ENCODE measurements at places on chromosomes 3 and 15.

- H3K27ac ChIP-seq, result no peak overlapping the region
- peak; percentile 53 for DNase-seq
Measured at GRCh38 chr3:33030802-33031201, 66.1 kb downstream of the GLB1 start.

DNA sequence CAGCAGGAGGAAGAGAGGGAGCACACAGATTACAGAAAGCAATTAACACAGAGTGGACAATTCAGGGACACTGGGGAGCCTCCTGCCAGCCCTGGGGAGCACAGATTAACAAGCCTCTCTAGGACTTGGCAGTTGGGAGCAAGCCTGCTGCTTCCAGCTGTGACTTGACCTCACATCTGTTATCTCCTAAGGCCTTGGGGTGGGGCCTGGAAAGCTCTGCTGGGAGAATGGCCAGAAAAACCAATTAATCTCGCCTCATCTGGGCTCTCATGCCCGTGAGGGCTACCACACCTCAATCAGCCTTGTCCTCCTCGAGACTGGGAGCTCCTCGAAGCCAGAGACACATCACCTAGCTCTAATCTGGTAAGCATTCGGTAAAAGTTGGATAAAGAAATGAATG, 39.1 kb downstream of the SEMA5B start:
- no peak for DNase-seq
- H3K27me3 ChIP-seq, result peaks cover 88% of the 10 kb centered on the region
- H3K36me3 ChIP-seq, result no peaks in the 10 kb centered on the region
- H3K4me3 ChIP-seq, result no peak overlapping the region

GRCh38 chr3:178482981-178483380, 53.3 kb upstream of the KCNMB2 start:
- H3K4me1 ChIP-seq, result no peaks in the 10 kb centered on the region
- H3K27ac ChIP-seq, result no peak overlapping the region
- no peaks in the 10 kb centered on the region for H3K27me3 ChIP-seq
- no peak for DNase-seq
- no peak overlapping the region for H3K4me3 ChIP-seq

- H3K36me3 ChIP-seq, result no peaks in the 10 kb centered on the region
- no peak overlapping the region for H3K4me3 ChIP-seq
- no peak overlapping the region for H3K27ac ChIP-seq
- no peaks in the 10 kb centered on the region for H3K4me1 ChIP-seq
- DNase-seq, result no peak
Measured at GRCh38 chr15:39124155-39124552, 456.7 kb upstream of the THBS1 start.

DNA sequence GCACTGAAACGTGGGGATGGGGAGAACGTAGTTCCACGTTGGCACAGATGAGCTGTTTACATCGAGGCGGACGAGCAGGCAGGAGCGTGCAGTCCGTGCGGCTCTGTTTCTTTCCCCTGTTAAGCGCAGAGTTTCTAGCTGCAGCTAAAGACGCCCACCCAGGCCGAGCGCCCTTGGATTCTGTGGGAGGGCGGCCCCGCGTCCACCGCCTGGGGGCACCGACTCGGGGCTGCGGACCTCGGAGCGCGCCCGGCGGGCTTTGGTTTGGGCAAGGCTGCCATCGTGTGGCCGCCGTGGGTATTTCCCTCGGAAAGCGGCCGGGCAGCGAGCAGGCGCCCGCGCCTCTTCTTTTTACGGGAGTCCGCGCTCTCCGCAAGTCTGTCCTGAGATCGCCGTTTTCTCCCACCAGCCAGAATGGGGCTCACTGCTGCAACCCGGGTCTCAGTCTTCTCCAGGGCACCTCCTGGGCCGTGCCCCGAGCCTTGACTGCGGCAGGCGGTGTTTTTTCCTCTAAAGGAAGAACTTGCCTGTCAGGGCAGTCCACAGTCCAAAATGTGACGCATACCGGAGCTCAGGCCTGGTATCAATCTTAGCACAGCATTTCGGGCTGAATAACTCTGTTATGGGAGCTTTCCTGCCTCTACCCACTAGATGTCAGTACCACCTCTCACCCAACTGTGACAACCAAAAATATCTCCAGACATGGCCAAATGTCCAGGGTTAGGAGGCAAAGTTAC, 219.9 kb upstream of the IGF1R start:
- peak; percentile 71 for DNase-seq
- no peak overlapping the region for H3K4me3 ChIP-seq
- peaks cover 75% of the 10 kb centered on the region for H3K27me3 ChIP-seq
- peaks cover 9% of the 10 kb centered on the region for H3K4me1 ChIP-seq

GRCh38 chr15:83318861-83319415, 34.5 kb upstream of the BNC1 start:
- DNase-seq, result no peak
- no peak overlapping the region for H3K27ac ChIP-seq
- H3K36me3 ChIP-seq, result no peaks in the 10 kb centered on the region
- peaks cover 8% of the 10 kb centered on the region for H3K27me3 ChIP-seq
- H3K4me3 ChIP-seq, result no peak overlapping the region
